ENCODE measurements at places on chromosomes 3 and 15.
A peak's percentile ranks its signal among the peaks of the same experiment; 100 is the strongest.

- DNase-seq, result no peak
Measured at GRCh38 chr15:78550194-78550593, 9.9 kb downstream of the PSMA4 start.

- no peak for DNase-seq
Measured at GRCh38 chr3:150015901-150016300, 45.2 kb upstream of the PFN2 start.

DNA sequence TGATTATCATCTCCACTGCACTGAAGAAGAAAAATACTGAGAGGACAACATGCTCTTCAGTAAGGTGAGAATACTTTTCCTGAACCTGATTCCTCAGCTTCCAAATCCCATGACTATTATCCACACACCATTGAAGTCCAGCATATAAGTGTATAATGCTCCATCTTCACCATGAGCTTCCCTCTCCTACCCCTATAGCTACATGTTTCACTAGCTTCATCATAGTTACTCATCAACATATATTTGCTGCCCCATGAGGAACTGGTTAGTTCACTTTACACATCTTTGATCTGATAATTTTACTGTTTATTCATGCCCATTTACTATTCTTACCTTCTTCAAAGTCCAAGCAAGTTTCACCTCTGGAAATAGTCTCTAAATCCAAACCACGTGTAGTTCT, 908.5 kb upstream of the SEMA6D start:
- no peak for DNase-seq

DNA sequence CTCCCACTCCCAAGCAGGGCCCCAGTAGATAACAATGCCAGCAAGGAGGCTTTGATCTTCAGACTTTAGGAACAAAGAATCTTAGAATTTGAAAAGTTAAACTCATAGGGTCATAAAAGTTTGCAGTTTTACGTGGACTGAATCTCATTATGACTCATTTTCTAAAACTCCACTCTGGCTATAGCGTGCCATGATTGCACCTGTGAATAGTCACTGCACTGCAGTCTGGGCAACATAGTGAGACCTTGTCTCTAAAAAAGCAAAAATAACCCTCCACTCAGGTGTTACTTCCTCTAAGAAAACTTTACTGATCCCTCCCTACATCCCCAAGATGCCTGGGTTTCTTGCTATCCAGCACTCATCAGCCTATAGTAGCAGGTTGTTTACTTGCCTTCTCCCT, 104.5 kb downstream of the IL20RB start:
- no peak for DNase-seq

- peak; percentile 37 for DNase-seq
Measured at GRCh38 chr3:17672506-17672905, 69.9 kb downstream of the TBC1D5 start.

DNA sequence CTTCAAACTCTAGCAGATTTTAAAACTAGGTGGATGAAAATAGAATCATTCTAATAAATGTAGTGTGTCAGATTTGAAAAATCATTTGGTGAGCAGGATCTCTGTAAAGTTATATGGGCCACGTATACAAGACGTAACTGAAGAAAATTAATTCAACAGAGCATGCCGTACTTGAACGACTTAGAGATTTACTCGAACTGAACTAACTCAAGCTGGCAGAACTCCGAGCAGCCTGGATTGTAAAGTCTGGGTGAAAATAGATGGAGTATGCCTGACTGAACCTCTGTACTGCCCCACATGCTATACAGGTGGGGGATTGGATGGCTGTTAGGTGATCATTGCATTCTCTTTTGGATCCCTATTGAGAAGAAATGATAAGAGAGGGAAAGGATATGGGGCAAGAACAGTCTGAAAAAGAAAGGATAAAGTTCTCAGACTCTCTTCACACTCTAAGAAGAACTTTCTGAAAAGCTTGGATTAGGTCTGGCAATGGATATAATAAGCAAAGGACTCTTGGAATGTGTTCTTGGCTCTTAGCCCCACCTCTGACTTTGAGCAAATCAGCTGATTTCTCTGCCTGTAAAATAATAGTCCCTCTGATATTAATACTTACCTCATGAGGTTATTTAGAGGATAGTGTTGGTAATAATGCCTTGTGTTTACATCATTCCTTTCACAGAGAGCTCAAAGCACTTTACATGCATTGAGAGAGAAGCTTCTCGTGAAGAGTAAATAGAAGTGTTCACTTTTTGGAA, 147.5 kb downstream of the FILIP1L start:
- DNase-seq, result peak; percentile 34
